ENCODE measurements at places on chromosomes 2 and 18.

GRCh38 chr2:10169053-10169578, 46.6 kb downstream of the RRM2 start:
- no peak for DNase-seq

GRCh38 chr2:23376972-23377371, 8.0 kb upstream of the KLHL29 start:
- no peak for DNase-seq

- no peak for DNase-seq
Observed at GRCh38 chr2:203915256-203915655, 21.3 kb upstream of the ICOS start.

GRCh38 chr2:226564667-226565066, 235.0 kb downstream of the IRS1 start:
- DNase-seq, result no peak

GRCh38 chr2:74894272-74894981, 60.5 kb downstream of the HK2 start:
- no peak for DNase-seq

GRCh38 chr2:239274391-239275043, 126.3 kb downstream of the HDAC4 start:
- DNase-seq, result peak; percentile 62

GRCh38 chr18:50131591-50131990, 63.4 kb downstream of the MYO5B start:
- DNase-seq, result no peak

DNA sequence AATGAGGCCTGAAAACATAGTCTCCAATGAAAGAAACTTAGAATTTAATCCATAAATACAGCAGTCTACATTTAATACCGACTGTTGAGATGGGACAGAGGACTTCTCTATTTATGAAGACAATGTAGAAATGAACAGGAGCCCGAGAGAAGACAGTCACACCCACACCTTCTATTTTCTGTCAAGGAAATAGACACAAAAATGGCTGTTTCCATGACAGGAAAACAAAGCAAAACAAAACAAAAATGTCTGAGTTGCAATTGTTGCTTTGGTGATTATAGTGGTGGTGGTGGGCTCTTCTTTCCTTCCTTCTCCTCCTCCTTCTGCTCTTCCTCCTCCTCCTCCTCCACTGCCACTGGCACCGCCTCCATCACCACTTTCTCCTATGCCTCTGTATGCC, 72.3 kb upstream of the CCDC68 start:
- DNase-seq, result no peak

GRCh38 chr18:57640236-57640635, 18.6 kb upstream of the NARS1 start:
- DNase-seq, result no peak

DNA sequence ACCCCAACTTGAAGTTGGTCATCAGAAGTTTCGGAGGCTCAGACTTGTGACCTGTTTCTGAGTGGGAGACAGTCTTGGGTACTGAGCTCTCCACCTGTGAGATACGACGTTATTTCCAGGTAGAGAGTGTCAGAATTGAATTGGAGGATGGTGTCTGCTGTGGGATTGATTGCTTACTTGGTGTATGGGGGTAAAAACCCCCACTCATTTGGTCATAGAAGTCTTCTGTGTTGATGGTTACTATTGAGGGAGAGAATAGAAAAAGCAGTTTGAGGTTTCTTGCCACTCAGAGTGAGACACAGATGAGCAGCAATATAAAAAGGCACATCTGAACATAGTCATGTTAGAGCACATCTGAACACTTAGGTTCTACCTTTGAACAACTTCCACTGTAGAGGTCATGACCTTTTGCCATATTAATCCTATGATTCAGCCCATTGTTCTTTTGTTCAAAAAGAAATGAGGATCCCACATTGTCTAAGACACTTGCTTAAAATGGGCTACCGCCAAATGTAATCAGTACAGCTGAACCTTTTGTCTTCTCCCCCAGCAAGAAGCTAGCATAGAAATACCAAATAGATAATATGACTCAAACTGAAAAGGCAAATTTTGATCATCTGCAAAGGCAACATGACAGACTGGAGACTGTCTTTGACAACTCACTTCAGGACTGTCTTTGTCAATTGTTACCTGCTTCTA, 73.3 kb downstream of the NAB1 start:
- DNase-seq, result peak; percentile 50

DNA sequence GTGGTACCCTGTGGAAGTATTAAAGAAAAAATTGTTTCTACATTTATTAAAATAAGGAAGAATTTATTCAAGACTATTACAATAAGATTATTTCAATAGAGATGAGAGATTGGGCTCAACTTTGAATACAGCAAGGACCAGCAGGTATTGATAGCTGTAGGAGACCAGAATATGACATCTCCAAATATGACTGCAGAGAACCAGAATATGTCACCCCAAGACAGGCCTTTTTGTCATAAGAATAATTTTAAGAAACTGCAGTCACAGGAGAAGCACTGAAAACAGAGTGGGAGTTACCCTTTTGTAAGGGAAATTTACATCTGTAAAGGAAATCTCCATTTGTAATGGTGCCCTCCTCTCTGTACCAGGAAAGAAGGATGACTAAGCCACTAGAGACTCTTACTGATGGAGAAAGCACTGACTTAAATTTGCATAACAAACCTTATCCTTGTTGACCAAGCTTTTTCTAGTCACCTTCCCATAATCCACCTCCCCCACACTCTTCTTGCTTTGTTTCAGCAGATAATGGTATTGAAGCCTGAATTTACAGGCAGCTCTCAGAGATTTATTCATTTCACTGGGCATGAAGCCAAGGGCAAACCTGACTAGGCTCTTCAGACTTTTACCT, 145.1 kb upstream of the RMP24 start:
- no peak for DNase-seq

- DNase-seq, result no peak
Observed at GRCh38 chr18:8681196-8681595, 24.2 kb upstream of the MTCL1 start.

DNA sequence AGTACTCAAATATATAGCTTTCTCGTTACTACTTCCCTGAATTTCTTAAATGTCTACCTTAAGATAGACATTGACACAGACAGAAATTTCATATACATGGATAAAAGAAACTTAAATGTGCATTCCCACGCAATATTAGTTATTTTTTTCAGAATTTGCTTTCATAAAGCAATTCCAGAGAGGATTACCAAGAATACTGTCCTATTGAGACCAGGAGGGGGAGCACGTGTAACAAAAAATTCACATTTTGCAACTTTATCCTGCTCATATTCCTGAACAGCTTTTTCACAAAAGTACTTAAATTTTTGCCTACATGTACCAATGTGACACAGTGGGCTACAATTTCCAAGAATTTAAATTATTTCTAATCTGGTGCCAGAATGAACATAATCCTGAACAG, 30.7 kb upstream of the ERCC3 start:
- no peak for DNase-seq

DNA sequence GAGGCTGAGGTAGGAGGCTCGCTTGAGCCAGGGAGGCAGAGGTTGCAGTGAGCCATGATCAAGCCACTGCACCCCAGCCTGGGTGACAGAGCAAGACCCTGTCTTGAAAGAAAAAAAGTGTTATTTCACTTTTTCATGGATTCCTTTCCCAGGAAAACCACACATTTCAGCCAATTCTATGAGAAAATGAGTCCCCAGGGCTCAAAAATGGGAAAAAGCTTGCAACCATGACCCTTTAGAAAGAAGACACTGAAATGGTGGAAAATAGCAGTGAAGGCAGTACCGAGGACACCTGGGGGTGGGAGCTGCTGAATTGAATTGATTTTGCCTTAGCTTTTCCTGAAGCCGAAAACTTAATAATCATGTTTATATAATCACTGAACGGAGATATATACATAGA, 284.2 kb upstream of the HDAC4 start:
- no peak for DNase-seq

DNA sequence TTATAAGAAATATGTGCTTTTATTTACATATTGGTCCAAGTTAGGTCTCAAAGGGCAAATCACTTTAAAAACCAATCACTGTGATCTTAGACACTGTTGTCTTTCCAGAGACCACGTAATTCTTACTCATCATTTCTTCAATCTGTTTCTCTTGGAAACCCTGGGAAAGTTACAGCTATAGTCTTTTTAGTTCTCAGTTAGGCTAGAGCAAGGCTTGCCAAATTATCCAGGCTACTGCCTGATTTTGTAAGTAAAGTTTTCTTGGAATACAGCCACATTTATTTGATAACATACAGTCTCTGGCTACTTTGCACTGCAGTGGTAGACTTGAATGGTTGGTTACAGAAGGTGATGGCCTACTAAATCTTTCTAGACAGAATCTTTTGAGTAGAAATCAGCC, 106.0 kb downstream of the KIAA1328 start:
- DNase-seq, result no peak

- no peak for DNase-seq
Observed at GRCh38 chr2:223860809-223861738, 23.7 kb upstream of the AP1S3 start.

DNA sequence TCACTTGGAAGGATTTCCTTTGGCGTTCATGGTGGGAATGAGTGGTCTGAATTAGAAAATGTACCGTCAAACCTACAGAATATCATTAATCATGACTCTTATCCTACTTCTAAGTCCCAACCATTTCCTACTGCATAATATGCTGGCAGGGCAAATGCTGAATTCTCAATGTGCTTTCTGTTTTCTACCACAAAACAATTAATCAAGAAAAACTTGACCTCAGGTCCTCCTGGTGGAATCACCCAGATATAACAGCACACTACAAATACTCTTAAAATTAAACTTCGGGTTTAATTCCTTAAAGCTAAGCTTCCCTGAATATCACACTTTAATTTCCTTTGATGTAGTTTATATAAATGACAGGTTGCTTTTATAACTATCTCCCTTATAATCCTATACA, 301.6 kb downstream of the AFF3 start:
- no peak for DNase-seq

DNA sequence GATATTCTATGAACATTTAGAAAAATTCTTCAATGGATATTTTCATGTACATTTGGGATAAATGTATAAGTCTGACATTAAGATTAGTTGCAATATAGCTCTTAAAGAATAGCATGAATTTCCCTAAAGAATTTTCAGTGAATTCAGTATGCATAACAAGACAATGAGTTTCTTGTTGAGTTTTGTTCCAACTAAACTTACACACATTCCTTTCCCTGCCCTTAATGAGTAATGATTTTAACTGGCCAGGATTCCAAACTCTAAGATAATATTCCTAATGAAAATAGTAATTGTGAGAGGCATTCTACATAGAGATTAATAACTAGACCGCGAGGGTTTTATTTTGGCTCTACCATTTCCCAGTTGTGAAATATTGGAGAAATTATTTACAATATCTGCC, 390.3 kb upstream of the GALNT5 start:
- no peak for DNase-seq

GRCh38 chr18:63197246-63197869, 122.2 kb downstream of the BCL2 start:
- DNase-seq, result no peak

- no peak for DNase-seq
Observed at GRCh38 chr2:229124136-229124535, 147.0 kb downstream of the PID1 start.

DNA sequence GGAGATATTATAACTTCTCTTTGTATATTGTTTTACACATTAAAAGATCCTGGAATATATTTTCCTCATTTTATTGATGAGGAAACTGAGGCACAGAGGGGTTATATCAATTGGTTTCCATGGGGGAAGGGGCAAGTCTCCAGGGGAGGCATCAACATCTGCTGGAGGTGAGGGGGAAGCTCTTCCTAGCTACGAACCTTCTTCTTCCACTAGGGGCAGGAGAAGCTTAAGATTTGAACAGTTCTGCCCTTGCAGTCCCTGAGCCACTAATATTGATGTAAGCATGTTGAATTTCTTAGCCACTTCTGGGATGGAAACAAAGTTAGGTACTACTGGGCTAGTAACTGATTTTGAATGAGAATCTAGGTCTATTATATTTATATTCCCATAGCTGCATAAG, 140.1 kb upstream of the AQP4 start:
- DNase-seq, result no peak

GRCh38 chr2:190488516-190489233, 45.8 kb downstream of the NEMP2 start:
- DNase-seq, result no peak

GRCh38 chr2:207897541-207898353, 127.6 kb downstream of the PLEKHM3 start:
- no peak for DNase-seq

- peak; percentile 32 for DNase-seq
Observed at GRCh38 chr2:43051338-43051737, 175.1 kb downstream of the ZFP36L2 start.

DNA sequence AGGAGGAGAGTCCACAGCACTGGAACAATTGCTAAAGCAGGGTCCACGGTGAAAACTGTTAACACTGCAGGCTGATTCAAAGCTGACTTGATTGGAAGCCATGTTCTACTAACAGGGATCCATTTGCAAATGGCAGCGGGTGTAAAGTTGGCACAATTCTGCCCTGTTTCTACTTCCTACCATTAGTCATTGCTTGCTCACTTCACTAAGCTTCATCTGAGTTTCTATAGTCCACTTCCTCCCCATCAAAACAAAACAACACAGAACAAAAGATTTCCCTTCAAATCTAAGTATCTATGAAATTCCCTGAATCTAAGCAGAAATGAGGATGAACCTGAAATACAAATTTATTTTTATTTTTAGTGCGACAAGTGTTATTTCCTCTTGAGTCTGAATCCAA, 187.4 kb upstream of the SOX11 start:
- no peak for DNase-seq

DNA sequence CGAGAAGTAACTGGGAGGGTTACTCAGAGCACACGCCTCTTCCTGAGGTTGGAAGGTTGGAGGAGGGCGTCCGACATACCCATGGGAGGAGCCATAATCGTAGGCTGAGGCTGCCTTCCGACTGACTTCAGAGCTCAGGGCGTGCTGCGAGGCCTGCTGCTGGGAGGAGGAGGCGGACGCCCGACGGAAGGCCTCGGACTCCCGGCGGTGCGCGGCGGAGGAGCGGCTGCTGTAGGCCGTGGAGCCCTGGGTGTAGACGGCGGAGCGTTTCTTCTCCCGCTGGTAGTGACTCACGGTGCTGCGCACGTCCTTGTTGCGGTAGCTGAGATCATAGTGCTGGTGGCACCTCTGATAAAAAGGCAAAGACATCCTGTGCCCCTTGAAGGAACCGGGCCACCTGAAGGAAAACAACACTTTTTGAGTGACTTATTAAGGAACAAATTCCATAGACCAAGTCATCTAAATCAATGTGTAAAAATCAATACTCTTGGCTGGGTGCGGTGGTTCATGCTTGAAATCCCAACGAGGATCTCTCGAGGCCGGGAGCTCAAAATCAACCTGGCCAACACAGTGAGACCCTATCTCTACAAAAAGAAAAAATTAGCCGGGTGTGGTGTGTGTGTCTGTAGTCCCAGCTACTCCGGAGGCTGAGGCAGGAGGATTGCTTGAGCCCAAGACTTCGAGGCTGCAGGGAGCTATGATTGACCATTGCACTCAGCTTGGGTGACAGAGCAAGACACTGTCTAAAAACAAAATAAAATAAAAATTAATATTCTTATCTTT, 4.7 kb downstream of the MYOM1 start:
- DNase-seq, result no peak

GRCh38 chr2:51707625-51708024, 675.7 kb upstream of the NRXN1 start:
- DNase-seq, result no peak

GRCh38 chr2:109128616-109129355, at the start of gene SH3RF3:
TSS of gene SH3RF3 (plus strand) at chr2:109129205.
- DNase-seq, result no peak

All from stimulated activated CD4-positive, alpha-beta T cell treated with anti-CD3 and anti-CD28 coated beads, Interleukin-1b, Interleukin-23, amount 100 ng/mL, for 48 hours (primary cell).